ENCODE measurements at places on chromosomes 1 and 21.
A peak's percentile ranks its signal among the peaks of the same experiment; 100 is the strongest.

DNA sequence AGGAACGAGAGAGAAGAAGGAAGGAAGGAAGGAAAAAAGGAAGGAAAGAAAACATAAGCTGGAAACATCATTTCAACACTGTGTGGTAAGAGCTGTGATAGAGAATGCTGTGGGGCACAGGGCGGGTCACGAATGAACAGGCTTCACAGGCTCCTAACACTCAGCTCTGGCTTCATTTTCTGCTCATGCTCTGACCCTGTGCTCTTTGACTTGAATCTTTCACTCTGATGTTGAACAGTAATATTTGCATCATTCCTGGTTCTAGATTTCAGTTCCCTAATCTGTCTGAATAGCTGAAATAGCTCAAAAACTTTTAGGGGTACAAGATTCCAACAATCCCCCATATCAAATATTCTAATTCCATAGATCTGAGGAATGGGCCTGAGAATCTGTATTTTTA is 207.3 kb downstream of the LHX8 start:
- no peak for DNase-seq

DNA sequence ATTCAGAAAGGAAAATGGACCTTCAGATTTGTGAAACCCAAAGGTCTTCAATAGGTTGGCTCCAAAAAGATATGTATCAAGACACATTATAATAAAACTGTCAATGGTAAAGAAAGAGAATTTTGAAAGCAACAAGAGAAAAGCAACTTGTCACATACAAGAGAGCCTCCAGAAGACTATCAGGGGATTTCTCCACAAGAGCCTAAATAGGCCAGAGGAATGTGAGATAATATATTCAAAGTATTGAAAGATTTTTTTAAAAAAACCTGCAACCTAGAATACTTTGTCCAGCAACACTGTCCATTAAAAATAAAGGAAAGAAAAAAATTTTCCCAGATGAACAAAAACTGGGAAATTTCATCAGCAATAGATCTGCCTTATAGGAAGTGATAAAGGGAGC is 869.6 kb upstream of the ADGRL2 start:
- DNase-seq: no peak

DNA sequence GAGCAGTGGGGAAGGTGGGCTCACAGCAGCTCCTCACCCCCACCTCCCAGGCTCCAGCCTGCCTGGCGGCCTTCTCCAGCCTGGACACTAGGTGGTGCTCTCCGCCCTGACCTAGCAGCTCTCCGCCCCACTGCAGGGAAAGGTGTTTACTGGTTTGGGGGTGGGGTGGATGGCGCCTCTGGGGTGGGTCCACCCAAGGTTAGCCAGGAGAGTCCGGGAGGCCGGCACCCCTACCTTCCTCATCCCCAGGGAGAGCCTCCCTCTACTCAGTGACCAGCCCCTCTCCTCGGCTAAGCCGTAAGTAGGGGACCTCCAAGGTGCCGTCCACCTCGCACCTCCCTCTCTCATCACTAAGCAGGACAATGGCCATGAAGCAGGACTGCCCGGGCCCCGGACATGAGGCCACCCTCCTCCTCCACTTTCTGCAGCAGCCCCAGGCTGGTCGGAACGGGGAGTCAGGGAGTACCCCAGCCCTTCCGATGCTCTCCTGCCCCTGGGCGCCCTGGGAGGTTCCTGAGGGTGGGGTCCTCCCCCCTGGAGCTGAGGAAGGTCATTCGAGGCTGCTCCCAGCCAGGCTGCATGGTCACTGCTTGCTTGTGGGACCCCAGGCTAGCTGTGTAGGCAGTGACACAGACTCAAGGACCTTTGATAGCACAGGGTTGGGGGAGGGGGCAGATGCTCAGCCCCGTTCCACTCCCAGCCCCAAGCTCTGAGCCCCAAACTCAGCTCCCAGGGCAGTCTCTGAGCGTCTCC is 101.4 kb upstream of the VAMP3 start:
- peak; percentile 23 for DNase-seq

DNA sequence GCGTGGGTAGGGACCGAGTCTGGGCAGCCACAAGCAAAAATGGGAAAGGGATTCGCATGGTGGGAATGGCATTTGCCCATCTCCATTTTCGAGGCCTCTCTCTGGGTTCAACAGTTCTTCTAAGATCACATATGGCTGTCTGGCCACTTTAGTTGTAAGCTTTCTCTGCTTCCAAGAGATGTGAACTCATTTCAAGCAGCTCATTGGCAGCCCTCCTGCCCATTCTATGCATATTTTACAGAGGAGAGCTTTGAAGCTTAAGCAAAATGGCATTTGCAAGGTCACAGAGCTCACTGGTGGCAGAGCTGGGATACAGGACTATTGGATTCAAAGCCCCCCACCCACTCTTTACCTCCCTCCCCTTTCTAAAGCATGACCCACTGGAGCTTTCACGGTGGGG is 93.7 kb downstream of the HHIPL2 start:
- no peak for DNase-seq

DNA sequence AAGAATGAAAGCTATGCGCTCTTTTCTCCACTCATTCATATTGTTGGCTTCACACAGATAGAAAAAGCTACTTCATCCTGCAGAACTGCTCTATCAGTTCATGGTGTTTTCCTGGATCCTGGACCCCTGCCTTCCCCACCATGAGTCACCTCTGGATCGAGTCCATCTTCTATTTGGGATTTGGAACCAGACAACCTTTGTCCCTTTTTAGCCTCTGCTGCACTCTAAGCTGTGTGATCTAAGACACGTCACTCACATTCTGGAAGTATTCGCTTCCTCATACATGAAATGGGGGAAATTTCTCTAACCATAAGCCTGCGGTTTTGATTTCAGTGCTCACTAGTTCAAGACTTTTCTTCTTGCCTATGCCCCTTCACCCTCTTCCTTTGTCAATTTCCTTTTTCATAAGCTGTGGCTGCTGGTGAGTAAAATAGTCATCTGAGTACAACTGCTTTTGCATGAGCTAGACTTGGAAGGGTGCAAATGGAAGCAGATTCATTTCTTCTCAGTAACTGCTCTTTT is 14.1 kb upstream of the DEGS1 start:
- no peak for DNase-seq

- no peak for DNase-seq
These were observed 122.1 kb upstream of the HMGB4 start for GRCh38 chr1:33741749-33742148.

DNA sequence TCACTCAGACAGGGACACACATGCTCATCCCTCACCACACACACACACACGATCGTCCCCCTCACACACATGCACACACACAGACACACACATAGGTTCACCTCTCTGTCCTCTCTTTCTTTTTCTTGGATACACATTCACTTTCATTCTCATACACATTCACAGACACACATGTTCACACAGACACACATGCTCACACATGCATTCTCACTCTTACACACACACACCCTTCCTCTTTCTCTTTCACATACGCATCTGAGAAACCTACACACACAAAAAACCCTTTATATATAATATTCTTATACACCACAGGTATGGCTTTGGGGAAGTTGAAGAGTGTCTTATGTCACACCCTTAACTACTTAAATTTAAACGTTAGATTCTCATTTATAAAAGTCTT is 248.6 kb upstream of the RUNX1 start:
- DNase-seq: no peak

- DNase-seq: no peak
These were observed at the start of gene GPR161 for GRCh38 chr1:168136709-168137514. Gene GPR161, minus strand, starts transcription at chr1:168136930. Its CDS starts 32,080 bp downstream, at chr1:168104850.

GRCh38 chr1:222284466-222284865 is 263.4 kb downstream of the HHIPL2 start:
- DNase-seq: no peak

DNA sequence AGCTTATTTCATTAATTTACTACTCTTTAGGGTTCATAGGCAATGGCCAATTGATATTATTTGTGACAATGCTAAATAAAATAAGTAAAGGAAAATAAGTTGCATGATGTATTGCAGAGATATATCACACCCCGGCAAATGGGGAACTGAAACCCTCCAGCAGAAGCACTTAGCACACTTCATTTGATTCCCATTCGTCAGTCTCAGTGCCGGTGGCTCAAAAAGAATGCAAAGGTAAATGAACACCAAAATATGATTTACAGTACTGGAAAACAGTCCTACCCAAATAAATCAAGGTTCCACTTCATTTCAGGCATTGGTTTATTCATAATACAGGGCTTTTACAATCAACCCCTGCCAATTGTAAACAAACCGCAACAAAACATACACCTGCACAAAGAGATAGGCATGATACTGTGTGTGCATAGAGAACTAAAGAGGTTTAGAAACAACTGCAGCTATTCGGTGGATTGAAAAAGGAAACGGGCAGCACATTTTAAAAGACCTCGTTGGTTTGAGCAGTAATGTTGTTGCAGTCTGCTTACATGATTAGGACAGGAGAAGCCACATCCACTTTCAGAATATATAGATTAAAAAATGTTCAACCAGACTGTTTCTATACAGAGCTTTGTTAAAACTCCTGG is 1019.2 kb downstream of the TTLL7 start:
- DNase-seq: no peak

- DNase-seq: no peak
These were observed 64.9 kb downstream of the PRKCZ start for GRCh38 chr1:2115008-2115641.

GRCh38 chr1:204545202-204545601 is 29.0 kb downstream of the MDM4 start:
- no peak for DNase-seq

Data from stimulated activated CD8-positive, alpha-beta memory T cell treated with anti-CD3 and anti-CD28 coated beads, Interleukin-4, amount 100 ng/mL, for 1 hour (primary cell).